Ovary (tissue), 10 donors: ENCODE measurements at places on chromosomes 16 and 17. TPM values are rescaled to one million over a fixed set of nuclear protein-coding genes. Genes with fewer than 3 reads are reported as not detected.

DNA sequence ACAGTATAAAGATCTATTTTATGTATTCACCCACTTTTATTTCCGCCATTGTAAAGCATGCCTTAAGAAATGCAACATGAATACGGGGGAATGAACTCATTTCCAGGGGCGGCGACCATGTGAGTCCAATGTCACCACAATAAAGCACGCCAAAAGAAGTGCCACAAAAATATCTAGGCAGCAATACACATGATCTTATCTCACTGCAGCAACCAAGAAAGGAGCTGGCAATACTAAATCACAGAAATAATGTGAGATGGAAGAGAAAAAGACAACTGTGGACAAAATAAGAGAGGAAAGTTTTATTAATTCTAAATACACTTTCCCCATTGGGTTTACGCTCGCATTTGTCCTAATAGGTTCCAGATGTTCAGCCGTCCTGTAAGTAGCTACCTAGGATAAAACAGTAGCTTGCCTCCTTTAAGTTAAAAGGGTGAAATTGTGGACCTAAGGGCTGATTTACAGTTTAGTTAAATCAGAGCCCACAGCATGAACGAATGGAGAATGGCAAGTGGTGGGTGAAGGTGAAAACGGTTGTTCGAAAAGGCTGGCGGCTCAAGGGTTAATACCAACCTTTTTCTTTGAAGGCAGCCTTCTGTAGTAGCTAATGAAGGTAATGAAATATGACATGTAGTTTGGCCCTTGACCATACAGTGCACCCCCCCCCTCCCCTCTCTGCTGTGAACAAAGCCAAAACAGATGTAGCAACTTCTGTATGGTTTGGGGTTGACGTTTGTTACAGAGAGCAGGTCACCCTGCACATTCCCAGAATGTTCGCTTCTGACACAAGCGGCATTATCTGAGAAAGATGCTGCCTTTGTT lies 504.2 kb upstream of the PSMD7 start:
- DNase-seq = no peak
- H3K36me3 ChIP-seq = no peaks in the 10 kb centered on the region
- H3K4me3 ChIP-seq = no peak overlapping the region
- no peaks in the 10 kb centered on the region for H3K4me1 ChIP-seq
- H3K27ac ChIP-seq = no peak overlapping the region

DNA sequence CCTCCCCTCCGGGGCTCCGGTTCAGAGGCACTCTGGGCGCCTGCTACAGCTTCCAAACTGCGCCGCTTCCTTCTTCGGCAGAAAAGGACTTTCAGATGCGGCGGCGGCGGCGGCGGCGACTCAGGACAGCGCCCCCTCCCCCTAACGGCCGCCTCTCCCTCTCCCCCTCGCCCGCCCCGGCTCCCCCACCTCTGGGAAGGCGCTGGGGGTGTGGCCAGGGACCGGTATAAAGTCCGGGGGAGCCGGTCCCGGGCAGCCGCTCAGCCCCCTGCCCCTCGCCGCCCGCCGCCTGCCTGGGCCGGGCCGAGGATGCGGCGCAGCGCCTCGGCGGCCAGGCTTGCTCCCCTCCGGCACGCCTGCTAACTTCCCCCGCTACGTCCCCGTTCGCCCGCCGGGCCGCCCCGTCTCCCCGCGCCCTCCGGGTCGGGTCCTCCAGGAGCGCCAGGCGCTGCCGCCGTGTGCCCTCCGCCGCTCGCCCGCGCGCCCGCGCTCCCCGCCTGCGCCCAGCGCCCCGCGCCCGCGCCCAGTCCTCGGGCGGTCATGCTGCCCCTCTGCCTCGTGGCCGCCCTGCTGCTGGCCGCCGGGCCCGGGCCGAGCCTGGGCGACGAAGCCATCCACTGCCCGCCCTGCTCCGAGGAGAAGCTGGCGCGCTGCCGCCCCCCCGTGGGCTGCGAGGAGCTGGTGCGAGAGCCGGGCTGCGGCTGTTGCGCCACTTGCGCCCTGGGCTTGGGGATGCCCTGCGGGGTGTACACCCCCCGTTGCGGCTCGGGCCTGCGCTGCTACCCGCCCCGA lies at the start of gene IGFBP4:
IGFBP4 (plus strand) TSS at position 255 of the 792 bp plus-strand sequence; CDS start at position 541, 286 bp downstream.
- peak within 1 kb of the TSS; percentile 89 for H3K27ac ChIP-seq
- H3K4me3 ChIP-seq = peak within 1 kb of the TSS; percentile 74

- H3K27ac ChIP-seq = peak within 1 kb of the TSS; percentile 81
- H3K4me3 ChIP-seq = peak within 1 kb of the TSS; percentile 57
- no peaks in the 10 kb centered on the region for H3K27me3 ChIP-seq
- DNase-seq = peak; percentile 82
- H3K4me1 ChIP-seq = peaks cover 3% of the 10 kb centered on the region
Observed at GRCh38 chr17:19867329-19868078, at the start of gene ULK2. TSS of gene ULK2 (minus strand) at chr17:19867936. CDS start at chr17:19867417, 519 bp downstream.

- no peaks in the 10 kb centered on the region for H3K36me3 ChIP-seq
- H3K4me3 ChIP-seq = no peak overlapping the region
- H3K27me3 ChIP-seq = no peaks in the 10 kb centered on the region
- no peak overlapping the region for H3K27ac ChIP-seq
- H3K4me1 ChIP-seq = no peaks in the 10 kb centered on the region
- no peak for DNase-seq
Observed at GRCh38 chr16:81885976-81886586, 107.0 kb downstream of the PLCG2 start.

DNA sequence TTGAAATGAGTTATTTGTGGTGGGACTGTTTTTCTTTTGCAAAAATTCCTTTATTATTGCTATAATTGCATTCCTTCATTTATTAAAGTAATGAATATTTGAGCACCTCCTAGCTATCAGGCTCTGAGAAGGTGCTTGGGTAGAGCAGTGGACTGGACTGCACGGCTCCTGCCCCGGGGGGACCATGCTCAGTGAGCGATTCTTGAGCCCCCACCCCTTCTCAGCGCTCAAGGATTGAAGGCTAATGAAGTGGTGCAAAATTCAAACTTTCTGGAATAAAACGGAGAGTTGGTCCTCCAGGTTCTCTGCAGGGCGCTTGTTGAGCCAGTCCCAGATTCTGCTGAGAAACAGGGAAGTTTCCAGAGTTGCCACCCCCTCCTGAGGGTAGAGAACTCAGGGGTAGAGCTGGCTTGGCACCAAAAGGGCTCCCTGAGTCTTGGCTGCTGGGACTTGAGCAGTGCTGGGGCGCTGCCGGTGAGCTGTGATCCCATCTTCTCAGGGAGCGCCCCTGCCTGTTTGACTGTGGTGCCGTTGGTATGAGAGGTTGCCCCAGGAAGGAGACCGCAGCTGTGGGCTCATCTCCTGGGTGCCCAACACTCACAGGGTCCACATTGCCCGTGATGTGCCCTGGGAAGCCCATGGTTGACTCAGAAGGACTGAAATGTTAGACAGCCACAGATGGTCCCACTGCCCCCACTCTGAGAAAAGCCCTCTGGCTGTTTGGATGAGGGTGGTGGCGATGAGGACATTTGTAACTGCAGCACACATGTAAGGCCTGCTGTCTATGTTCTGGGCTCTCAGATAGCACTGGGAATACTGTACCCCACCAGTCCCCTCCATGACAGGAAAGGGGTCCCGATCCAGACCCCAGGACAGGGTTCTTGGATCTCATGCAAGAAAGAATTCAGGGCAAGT lies 20.0 kb downstream of the KSR1 start:
- H3K4me3 ChIP-seq = no peak overlapping the region
- H3K27ac ChIP-seq = no peak overlapping the region
- H3K27me3 ChIP-seq = no peaks in the 10 kb centered on the region
- peaks cover 2% of the 10 kb centered on the region for H3K4me1 ChIP-seq
- H3K36me3 ChIP-seq = no peaks in the 10 kb centered on the region

DNA sequence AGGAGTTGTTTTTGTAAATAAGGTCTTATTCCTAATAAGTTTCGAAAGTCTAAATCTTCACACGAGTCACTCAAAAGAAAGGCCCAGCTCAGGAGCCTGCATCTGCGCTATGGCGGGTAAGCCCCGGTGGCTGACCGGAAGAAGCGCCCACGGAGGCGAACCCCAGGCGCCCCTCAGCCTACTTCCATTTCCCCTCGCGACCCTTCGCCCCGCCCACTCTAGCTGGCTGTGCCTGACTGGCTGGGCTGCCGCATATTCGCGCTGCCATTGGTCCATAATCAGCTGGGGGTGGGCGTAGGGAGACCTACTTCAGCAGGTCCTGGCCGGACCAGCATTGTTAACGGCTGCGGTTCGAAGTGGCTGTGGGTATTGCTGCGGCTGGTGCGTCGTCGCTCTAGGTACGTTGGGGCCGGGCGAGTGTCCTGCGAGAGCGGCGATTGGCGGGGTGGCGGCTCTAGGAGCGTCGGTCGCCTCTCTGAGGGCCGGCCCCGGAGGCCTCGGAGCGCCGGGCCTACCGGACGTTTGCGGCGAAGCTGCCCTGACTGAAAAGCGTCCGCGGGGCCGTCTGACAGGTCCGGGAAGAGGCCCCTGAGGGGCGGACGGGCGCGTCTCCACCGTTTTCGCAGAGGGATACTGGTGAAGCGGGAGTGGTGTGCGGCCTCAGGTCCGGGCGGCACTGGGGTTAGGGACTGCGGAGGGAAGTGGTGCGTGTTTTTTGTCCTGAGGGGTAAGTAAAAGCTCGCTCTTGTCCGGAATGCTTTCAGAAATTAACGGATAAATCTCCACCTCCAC lies at the start of gene ATF7IP2:
ATF7IP2 (plus strand) TSS at position 337 of the 792 bp plus-strand sequence. CDS start 44,560 bp downstream, outside the sequence.
- H3K36me3 ChIP-seq = no peaks in the 10 kb centered on the region
- no peak within 1 kb of the TSS for H3K27ac ChIP-seq
- H3K4me3 ChIP-seq = peak within 1 kb of the TSS; percentile 49
- peak; percentile 80 for DNase-seq

- DNase-seq = no peak
- H3K27ac ChIP-seq = no peak overlapping the region
- H3K36me3 ChIP-seq = no peaks in the 10 kb centered on the region
- no peaks in the 10 kb centered on the region for H3K27me3 ChIP-seq
- no peaks in the 10 kb centered on the region for H3K4me1 ChIP-seq
Observed at GRCh38 chr17:246226-246625, 64.8 kb upstream of the DOC2B start.

GRCh38 chr16:12132850-12133440 lies 156.4 kb downstream of the SNX29 start:
- peaks cover 5% of the 10 kb centered on the region for H3K4me1 ChIP-seq
- DNase-seq = no peak
- H3K27ac ChIP-seq = no peak overlapping the region
- no peaks in the 10 kb centered on the region for H3K36me3 ChIP-seq

Gene PIRT
- total RNA-seq = not detected

Gene HOXB6
- 0.58 TPM for total RNA-seq

Gene C16orf86
- 4.9 TPM for total RNA-seq
